ENCODE measurements at places on chromosomes 1 and 21.

- DNase-seq: peak; percentile 68
These were observed 102.8 kb upstream of the JUN start for GRCh38 chr1:58886611-58887010.

GRCh38 chr1:22728751-22729399, 18.2 kb downstream of the EPHB2 start:
- no peak for DNase-seq

GRCh38 chr1:24107462-24108138, 4.3 kb downstream of the MYOM3 start:
- peak; percentile 74 for DNase-seq

- no peak for DNase-seq
These were observed 503.8 kb downstream of the NPHP4 start for GRCh38 chr1:5488448-5488847.

- no peak for DNase-seq
These were observed 17.6 kb downstream of the NOS1AP start for GRCh38 chr1:162087111-162087510.

DNA sequence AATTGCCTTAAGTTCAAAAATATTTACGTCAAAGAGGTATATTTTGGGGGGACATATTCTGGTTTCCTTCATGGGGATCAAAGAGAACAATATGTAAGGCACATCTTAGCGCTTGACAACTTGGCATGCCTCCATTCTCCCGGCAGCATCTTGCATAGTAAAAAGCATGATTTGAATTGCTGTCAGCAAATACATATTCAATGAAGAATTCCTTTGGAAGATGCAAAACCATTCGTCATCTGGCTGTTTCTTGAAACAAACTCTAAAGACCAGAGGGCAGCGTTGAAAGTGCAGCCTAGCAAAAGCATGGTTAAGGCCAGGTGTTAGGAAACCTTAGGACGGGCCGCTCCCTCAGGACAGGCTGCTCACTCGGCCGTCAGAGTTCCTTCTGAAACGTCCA, 3.4 kb upstream of the PIK3CD start:
- DNase-seq: no peak

GRCh38 chr1:74523873-74524480, 11.6 kb upstream of the LRRC53 start:
- no peak for DNase-seq

- DNase-seq: peak; percentile 34
These were observed 265.1 kb upstream of the NEGR1 start for GRCh38 chr1:72547412-72547811.

- no peak for DNase-seq
These were observed 23.7 kb downstream of the NMNAT2 start for GRCh38 chr1:183394435-183394834.

- DNase-seq: no peak
These were observed 24.6 kb upstream of the KLHDC8A start for GRCh38 chr1:205381305-205381704.

GRCh38 chr21:25831300-25831960, 96.7 kb downstream of the GABPA start:
- no peak for DNase-seq

DNA sequence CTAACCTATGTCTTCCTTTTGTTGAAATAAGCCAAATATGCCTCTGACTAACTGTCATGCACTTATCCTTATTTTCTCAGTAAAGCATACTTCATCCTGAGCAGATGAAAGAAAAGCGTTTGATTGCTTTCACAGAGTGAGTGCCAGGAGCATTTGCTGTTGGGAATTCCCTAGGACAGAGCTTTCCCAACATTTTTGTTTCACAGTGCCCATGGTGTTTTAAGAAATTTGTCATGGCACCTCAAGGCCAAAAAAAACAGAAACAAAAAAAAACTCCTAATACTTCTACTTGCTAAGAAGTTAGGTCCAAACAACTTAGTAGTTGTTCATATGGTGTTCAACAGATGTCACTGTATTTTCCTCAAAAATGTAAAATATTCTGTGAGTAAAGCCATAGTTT, 120.8 kb upstream of the BMP8A start:
- DNase-seq: no peak

- no peak for DNase-seq
These were observed 284.0 kb downstream of the PTPRC start for GRCh38 chr1:198922638-198923430.

GRCh38 chr1:44661781-44662682, 12.2 kb downstream of the TMEM53 start:
- DNase-seq: no peak

DNA sequence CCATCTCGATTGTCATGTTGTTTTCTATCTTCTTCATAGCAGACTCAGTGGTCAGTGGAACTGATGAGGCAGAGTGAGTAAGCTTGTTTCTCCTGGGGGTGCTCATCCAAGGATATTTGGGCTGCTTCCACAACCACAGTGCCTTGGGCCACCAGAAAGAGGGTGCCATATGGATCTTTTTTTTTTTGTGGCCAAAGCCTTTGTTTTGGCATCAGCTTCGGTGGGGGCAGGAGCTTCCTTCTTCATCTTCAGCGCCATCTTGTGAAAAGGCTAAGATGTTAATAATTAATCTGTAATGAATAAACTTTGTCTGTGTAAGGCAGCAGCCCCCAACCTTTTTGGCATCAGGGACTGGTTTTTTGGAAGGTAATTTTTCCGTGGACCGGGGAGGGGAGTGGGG, 6.6 kb upstream of the PLPP3 start:
- DNase-seq: no peak
